Anterior cingulate cortex (tissue), 58 donors: ENCODE measurements at places on chromosomes 1 and 21.

DNA sequence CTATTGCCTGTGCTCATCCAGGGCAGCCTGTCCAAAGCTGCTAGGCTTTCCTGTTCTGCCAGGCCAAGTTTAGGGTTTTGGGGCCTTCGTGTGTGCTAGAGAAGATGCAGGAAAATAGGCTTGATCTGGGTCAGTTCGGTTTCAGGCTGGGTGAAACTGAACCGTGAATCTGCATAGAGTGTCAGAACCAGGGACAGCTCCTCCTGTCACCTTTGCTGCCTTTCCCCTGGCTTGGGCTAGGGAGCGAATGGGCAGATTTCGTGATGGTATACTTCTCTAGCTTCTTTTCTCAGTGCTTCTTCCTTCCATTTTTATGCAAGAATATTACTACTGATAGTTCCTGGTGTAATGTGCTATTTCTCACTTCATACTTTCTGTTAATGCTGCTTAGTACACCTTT, 6.0 kb upstream of the AGO1 start:
- DNase-seq: no peak

- no peak for DNase-seq
Measured at GRCh38 chr1:221334062-221334461, 407.8 kb downstream of the DUSP10 start.

DNA sequence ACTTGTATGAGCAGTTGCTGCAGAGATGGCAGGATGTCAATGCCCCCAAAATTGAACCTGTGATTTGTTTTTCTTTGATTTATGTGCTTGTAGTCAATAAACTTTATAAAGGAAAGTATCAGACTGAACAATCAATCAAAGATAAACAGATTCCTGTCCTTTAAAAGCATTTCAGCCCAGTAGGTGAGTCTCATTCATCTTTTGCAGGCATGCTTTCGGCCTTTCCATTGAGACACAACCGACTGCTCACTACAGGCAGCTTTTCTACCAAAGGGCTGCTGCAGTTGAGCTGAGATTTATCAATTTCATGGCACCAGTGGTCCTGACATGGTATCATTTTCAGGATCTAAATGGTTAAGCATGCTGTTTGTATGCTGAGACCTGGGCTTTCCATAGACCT, 513.6 kb upstream of the PTBP2 start:
- no peak for DNase-seq

GRCh38 chr21:32237021-32237420, 41.8 kb downstream of the MIS18A start:
- DNase-seq: no peak
